ENCODE measurements at places on chromosomes 3 and 15.

DNA sequence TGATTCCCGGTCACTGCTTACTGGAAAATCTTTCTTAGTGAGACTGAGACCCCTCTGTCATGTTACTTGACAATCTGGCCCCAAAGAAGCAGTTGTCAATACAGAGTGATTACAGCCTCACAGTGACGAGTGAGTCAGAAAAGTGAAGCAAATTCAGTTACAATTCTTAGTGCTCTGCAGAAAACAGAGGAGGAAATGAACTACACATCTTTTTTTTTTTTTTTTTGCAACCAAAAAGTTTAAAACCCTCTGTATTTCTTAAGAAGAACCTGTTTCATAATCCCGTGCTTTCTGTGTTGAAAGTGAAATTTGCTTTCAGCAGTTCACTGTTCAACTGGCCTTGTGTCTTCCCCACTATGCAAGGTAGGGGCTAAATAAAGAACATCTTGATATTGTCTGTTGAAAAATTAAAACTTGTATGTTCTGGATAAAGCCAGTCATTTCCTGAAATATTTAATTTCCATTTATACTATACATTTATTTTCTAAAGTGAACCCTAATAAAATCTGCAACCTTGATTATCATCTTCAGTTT is 1.9 kb downstream of the AQP9 start:
- DNase-seq, result no peak

GRCh38 chr3:45549961-45550360 is 44.6 kb upstream of the LIMD1 start:
- no peak for DNase-seq

DNA sequence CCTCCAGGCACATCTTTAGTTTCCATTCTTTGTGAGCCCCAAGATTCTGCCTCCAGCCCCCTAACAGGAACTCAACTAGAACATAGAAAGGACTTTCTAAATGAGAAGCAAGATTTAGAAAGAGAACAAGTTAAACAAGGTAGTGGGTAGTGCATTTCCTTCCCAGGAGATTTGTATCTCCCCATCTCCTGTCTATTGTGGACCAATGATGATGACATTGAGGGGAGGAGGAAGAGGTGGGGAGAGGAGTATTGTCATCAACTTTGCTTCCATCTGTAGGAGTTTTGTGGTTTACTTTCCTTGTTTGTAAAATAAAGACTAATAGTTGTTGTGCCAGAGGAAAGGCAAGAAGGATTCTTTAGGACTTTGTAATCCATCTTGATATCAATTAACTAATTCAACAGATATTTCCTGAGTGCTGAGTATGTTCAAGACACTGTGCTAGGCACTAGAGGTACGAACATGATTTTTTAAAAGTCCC is 235.3 kb upstream of the ROPN1 start:
- DNase-seq, result no peak

GRCh38 chr3:196517162-196517800 is 2.1 kb upstream of the SMCO1 start:
- DNase-seq, result peak; percentile 73

DNA sequence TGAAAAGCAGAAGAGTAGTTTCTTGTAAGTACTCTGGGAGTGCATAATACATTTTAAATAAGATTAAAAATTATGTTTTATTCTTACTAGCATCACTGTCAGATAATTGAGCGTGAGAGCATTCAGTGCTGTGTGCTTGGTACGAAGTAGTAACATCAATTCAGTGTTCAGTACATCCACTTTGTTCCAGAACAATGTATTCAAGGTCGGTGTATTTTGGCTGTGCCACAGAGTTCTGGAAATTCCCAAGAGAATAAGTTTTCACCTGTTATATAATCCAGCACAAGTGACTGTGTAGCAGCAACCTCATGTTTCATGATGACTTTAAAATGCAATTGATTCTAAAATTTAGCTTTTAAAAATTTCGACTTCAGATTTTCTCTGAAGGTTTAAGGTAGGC is 130.6 kb downstream of the IGF1R start:
- no peak for DNase-seq

Data from NCI-H526 (cell line).